ENCODE measurements at places on chromosomes 1 and 21.
A peak's percentile ranks its signal among the peaks of the same experiment; 100 is the strongest.

DNA sequence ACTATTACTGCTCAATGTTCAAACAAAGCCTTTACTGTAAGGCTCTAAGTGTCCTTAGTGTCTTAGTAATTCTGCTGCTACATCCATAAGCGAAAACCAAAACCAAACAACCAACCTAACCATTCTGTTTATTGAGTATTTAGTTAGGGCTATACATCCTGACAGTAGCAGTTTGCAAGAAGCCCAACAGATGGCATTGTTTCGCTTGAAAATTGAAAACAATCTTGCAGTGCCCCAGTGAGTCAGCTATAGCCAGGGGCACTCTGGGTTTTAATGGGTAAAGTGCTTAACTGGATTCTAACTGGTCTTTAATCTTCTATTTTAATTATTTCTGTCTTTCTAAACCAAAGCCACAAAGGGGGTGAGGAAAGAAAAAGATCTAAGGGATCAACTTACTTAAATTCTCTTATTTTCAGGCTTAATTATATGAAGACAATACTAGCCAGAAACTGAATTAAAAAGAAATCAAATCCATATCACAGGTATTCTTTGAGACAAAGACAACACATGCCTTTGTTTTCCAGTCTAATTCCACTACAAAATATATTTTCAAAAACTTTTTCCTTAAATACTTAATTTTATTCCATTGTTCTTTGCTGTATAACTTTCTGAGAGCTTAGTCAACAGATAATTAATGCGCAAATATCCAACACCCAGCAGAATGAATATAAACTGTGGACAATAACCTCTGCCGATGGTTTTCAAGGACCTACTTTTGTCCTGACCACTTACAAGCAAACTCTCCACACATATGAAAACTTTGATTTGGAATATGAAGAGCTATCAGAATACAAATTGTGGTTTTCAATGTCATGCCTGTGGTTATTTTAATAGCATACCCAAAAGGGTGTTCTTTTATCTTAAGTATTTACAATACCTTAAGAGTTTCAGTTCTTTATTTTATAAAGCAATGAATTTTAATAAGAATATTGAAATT, 15.2 kb downstream of the POGZ start:
- DNase-seq, result peak; percentile 40

- no peak for DNase-seq
Measured at GRCh38 chr1:234920843-234921140, 207.8 kb downstream of the TOMM20 start.

GRCh38 chr1:67614511-67614934, 70.5 kb upstream of the GADD45A start:
- no peak for DNase-seq

DNA sequence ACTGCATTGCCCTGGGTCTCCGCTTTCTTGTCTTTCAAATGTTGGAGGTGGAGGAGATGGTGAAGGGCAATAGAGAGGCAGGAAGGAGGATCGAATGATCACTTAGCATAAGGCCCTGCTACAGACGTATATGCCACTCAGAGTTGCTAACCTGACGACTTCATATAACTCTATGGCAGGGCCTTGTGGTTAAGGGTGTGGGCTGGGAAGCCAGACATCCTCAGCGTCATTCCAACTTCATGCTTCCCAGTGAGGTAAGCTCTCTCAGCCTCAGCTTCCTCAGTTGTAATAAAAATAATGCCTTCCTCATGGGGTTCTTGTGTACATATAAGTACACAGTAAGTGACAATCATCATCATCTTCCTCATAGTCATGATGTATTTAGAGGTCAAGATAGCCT, 54.6 kb downstream of the CASQ2 start:
- no peak for DNase-seq

- DNase-seq, result no peak
Measured at GRCh38 chr1:58791106-58791505, 7.3 kb upstream of the JUN start.

GRCh38 chr1:200919386-200919785, 24.7 kb downstream of the INAVA start:
- no peak for DNase-seq

DNA sequence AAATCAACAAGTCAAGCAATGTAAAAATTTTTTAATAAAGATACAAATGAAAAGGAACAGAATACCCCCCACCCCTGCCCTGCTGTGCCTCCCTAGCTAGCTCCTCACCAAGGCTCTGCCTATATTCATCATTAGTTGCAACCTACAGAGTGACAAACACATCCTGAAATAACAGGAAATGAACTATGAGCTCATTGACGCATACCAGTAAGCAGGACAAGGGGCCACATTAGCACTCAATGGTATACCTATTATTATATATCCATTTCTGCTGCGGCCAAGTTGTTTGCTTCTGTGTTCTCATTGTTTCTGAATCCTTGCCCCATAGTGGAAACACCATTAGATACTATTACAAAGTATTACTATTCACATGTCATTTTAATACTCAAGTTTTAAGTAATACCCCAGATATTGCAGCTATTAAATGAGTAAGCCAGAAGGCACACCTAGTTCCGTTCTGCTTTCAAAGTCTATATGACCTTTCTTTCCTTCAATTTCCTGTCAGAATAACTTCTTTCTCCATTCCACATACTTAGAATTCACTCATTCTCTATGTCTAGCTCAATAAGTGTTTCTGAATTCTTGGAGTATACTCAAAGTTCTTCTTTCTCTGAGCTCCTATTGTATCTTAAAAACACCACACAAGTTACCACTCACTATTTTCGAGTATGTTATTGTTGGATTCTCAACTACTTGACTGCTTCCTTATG, 1214.9 kb downstream of the PLA2G4A start:
- no peak for DNase-seq

- DNase-seq, result no peak
Measured at GRCh38 chr1:173190101-173190936, 16.8 kb downstream of the TNFSF4 start.
